Right atrium auricular region (tissue), 2 donors: ENCODE measurements at places on chromosomes 16 and 17. TPM values are rescaled to one million over a fixed set of nuclear protein-coding genes. Genes with fewer than 3 reads are reported as not detected.

KLHL10 gene
- not detected for total RNA-seq

CDH8 gene
- not detected for total RNA-seq

NOL3 gene
- 87.5 TPM for total RNA-seq

HSPB9 gene
- total RNA-seq, result not detected

BEAN1 gene
- total RNA-seq, result 0.75 TPM

FBXO39 gene
- not detected for total RNA-seq

TMEM238L gene
- total RNA-seq, result not detected

SPPL2C gene
- not detected for total RNA-seq

PPP4C gene
- 23.2 TPM for total RNA-seq

LYRM9 gene
- 19.5 TPM for total RNA-seq

ABCC12 gene
- total RNA-seq, result not detected

CACNG3 gene
- total RNA-seq, result not detected

ALOXE3 gene
- total RNA-seq, result not detected

DNAH17 gene
- not detected for total RNA-seq

HAP1 gene
- total RNA-seq, result 0.08 TPM

SEPTIN12 gene
- not detected for total RNA-seq

SOST gene
- not detected for total RNA-seq

ZNF785 gene
- 5.5 TPM for total RNA-seq

PRAC2 gene
- not detected for total RNA-seq

KRT13 gene
- not detected for total RNA-seq

ARHGDIG gene
- total RNA-seq, result 5.9 TPM

PMFBP1 gene
- total RNA-seq, result not detected

OR3A2 gene
- total RNA-seq, result 0.51 TPM

PRSS21 gene
- not detected for total RNA-seq

AXIN1 gene
- 12.9 TPM for total RNA-seq

ZG16B gene
- not detected for total RNA-seq

CBX2 gene
- total RNA-seq, result 1.0 TPM

AURKB gene
- 1.8 TPM for total RNA-seq

CES3 gene
- 0.16 TPM for total RNA-seq

SP6 gene
- 2.7 TPM for total RNA-seq

OXLD1 gene
- 19.6 TPM for total RNA-seq

TP53TG3F gene
- not detected for total RNA-seq
